Activated CD4-positive, alpha-beta memory T cell treated with anti-CD3 and anti-CD28 coated beads for 36 hours (primary cell): ENCODE measurements at places on chromosomes 6 and 20. TPM values are rescaled to one million over a fixed set of nuclear protein-coding genes. Genes with fewer than 3 reads are reported as not detected.

- H3K4me1 ChIP-seq: peaks cover 7% of the 10 kb centered on the region
- no peak overlapping the region for H3K27ac ChIP-seq
- no peak for DNase-seq
- H3K36me3 ChIP-seq: no peaks in the 10 kb centered on the region
- no peak overlapping the region for H3K4me3 ChIP-seq
These were observed 65.1 kb upstream of the PMEPA1 start for GRCh38 chr20:57774951-57775350.

The LY6G6C gene
- not detected for total RNA-seq

The COL9A3 gene
- not detected for total RNA-seq

DNA sequence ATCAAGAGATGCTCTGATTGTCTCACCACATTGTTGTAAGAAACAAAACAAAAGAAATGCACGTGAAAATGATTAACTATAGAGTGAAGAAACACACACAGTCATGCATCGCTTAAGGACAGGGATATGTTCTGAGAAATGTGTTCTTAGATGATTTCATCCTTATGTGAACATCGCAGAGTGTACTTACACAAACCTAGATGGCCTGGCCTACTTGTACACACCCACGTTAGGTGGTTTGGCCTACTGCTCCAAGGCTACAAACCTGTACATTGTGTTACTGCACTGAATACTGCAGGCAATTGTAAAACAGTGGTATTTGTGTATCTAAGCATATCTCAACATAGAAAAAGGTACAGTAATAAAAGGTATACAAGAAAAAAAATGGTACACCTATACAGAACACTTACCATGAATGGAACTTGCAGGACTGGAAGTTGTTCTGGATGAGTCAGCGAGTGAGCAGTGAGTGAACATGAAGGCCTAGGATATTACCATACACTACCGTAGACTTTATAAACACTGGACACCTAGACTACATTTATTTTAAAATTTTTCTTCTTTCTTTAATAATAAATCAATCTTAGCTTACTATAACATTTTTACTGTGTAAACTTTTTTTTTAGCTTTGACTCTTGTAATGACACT, 48.6 kb downstream of the FKBP5 start:
- no peaks in the 10 kb centered on the region for H3K27me3 ChIP-seq
- no peak overlapping the region for H3K4me3 ChIP-seq
- peaks cover 59% of the 10 kb centered on the region for H3K4me1 ChIP-seq
- peaks cover 36% of the 10 kb centered on the region for H3K36me3 ChIP-seq
- no peak for DNase-seq
- H3K27ac ChIP-seq: peak overlapping the region; percentile 55

GRCh38 chr6:56393615-56394612, 146.5 kb upstream of the COL21A1 start:
- no peak overlapping the region for H3K27ac ChIP-seq
- no peaks in the 10 kb centered on the region for H3K27me3 ChIP-seq
- DNase-seq: no peak
- no peaks in the 10 kb centered on the region for H3K4me1 ChIP-seq
- no peak overlapping the region for H3K4me3 ChIP-seq
